ENCODE measurements at places on chromosomes 7 and 10.

DNA sequence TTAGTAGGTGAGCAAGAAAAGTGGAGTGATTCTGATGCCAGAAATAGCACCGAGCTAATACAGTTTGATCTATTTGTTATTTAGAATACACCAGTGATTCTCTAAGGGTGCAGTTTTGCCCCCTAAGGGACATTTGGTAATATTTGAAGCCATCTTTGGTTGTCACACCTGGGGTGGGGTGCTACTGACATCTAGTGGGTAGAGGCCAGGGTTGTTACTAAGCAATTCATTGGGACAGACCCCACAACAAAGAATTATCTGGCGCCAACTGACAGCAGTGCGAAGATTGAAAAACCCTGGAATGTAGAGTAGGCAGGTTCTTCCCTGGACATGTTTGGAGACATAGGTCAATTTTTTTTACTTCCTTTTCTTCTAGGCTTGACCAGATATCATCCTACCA is 14.6 kb downstream of the PALS2 start:
- DNase-seq: no peak

DNA sequence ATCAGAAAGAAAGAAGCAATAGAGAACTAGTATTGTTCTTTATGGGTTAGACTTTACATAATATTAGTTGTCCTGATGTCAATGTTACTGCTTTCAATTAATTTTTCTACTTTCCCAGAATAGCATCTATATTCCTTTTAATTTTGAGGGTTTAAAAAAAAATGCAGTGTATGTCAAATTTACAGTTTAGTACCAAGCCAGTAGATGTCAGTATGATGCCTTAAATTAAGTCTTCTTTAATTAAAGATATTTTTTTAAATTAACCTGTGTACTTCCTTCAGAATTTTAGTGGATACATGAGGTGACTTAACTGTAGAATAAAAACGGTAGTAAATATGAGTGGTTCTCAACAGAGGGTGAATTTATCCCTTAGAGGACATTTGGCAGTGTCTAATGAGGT is 35.2 kb upstream of the STOX1 start:
- DNase-seq: no peak

- no peak for DNase-seq
These were observed 42.9 kb upstream of the LRRC18 start for GRCh38 chr10:48982584-48982983.

GRCh38 chr7:45721686-45722598 is 147.8 kb downstream of the ADCY1 start:
- no peak for DNase-seq

GRCh38 chr10:50794490-50794889 is 54.8 kb downstream of the ASAH2B start:
- no peak for DNase-seq

DNA sequence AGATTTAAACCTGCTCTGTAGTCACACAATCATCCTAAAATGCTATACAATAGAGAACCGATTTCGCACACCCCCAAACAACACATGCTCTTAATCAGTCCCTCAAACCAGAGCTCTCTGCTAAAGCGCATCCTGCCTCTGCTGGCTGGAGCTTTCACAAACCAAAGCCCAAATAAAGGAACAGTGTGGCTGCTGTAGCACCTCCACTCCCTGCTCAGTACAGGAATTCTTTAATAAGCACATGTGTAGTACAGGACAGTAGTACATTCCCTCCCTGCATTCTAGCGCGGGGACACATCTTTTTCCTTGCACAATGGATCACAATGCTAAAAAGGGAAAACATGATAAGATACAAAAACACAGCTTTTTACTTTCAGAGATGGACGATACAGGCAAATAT is 684.6 kb downstream of the MAGI2 start:
- no peak for DNase-seq

DNA sequence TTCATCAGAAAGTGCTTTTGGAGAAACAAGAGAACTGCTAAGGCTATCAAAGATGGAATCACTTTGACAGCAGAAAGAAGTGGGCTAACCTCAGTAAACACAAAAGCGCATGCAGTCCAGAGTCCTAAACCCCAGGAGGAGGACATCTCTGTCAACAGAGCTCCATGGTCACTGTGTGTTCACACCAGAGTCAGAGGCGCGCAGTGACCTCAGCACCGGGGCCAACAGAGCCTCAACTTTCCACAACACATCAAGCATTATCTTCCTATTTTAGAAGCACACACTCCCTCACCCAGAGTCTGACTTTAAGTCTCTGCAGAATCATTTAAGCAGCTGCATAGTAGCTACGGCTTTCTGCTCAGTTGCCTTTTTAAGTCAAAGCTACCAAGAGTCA is 195.3 kb downstream of the DIP2C start:
- DNase-seq: no peak

GRCh38 chr10:73931767-73932619 is 21.1 kb downstream of the PLAU start:
- DNase-seq: no peak

DNA sequence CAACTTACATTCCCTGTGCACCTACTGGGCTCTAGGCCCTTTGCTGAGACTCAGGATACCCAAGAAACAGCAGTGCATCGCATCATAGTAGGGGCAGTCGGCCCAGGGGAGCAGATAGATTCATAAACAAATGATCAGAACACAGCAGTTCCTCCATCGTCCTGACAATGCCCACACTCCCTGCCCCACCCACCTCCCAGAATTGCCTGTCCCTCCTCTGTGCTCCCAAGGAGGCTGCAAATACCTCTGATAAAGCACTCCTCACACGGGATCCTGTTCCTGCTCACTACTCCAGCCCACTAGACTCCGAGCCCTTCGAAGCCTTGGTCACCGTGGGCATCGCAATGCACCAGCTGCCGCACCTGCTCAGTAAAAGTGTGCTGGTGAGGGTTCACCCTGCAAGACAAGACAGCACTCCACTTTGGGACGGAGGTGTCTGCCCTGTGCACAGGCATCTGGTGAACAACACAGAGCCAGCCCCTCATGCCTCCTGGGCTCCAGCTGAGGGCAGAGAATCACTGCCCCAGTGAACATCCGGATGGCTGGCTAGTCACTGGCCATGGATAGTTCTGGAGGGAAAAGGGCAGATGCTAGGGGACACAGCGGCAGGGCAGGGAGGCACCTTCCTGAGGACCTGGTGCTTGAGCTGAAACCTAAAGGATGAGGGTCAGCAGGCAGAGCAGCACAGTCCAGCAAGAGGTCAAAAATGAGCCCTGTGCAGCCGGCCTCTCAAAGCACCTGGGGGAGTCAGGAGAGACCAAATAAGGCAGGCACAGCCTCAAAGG is 60.7 kb downstream of the TNS3 start:
- no peak for DNase-seq

- peak; percentile 2 for DNase-seq
These were observed 113.6 kb upstream of the SEM1 start for GRCh38 chr7:96823274-96823673.

- DNase-seq: no peak
These were observed 214.6 kb upstream of the TMEM72 start for GRCh38 chr10:44696496-44696895.

DNA sequence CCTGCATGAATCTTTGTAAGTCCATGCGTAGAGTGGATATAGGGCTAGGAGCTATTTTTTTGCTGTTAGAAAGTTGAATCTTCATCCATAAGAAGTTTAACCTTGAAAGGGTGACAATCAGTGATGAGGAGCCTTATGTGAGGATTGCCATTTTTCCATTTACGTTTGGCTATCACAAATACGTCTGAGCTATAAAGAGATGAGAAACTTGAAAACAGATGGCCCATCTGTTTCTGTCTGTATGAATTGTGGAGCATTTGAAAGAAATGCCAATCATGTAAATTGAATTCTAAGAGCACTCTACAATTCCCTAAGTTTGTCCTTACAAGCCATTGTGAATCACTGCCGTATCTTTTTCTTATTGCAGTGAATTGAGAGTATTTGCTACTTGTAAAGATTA is 169.8 kb upstream of the TEX47 start:
- DNase-seq: no peak

DNA sequence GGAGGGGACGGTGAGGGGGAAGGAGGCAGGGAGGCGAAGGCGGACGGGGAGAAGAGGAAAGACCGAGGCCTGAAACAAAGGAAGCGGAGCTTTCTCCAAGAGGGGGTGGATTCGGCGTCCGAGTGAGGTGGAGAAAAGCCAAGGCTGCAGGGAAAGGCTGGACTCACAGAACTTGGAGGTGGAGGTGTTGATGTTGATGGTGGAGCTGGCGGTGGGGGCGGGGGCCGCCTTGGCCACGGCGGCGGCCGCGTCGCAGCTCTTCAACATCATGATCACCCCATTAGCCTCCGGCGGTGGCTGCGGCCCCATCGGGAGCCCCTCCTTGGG is 578 bp downstream of the CACUL1 start:
- DNase-seq: no peak

DNA sequence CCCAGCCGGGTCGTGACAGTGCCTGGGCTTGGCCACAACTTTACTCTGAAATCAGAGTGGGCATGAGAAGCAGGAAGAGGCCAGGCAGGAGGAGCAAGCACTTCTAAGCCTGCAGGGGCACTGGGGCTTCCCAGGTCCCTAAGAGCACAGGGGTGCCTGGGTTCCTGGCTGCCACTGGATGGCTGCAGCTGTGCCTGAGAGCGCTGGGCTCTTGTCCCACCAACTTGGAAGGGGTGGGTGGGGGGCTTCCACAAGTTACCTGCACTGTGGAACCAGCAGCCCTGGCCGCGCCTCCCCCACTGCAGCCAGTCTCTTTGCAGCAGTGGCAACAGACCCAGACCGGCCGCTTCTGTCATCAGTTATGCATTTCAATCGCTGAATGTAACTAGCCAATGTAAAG is 434.7 kb upstream of the GRM3 start:
- no peak for DNase-seq

GRCh38 chr10:33506391-33506790 is 171.9 kb upstream of the NRP1 start:
- no peak for DNase-seq

DNA sequence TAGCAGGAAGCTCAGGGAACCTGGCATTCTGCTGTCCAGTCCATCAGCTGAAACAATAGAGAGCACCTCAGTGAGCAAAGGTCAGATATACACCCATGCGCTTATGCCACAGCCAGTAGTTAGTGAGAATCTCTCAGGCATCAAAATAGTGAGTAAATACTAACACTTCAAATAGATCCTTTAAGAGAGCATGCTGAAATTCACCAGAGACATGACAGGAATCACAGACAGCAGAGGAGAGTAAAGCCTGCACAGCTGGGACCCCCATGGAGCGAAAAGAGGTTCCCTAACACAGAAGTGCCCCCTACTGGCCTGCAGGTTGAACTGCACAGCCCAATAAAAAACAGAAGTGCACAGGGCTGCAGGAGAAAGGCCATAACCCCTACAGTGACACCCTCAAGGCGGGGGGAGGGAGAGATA is 57.6 kb upstream of the ANTXRL start:
- no peak for DNase-seq

GRCh38 chr10:4941540-4942330 is 21.5 kb upstream of the AKR1C1 start:
- DNase-seq: no peak

GRCh38 chr7:26186364-26187311 is 13.9 kb downstream of the HNRNPA2B1 start:
- no peak for DNase-seq

- peak; percentile 8 for DNase-seq
These were observed 95.5 kb downstream of the PPP1R17 start for GRCh38 chr7:31782411-31782991.

DNA sequence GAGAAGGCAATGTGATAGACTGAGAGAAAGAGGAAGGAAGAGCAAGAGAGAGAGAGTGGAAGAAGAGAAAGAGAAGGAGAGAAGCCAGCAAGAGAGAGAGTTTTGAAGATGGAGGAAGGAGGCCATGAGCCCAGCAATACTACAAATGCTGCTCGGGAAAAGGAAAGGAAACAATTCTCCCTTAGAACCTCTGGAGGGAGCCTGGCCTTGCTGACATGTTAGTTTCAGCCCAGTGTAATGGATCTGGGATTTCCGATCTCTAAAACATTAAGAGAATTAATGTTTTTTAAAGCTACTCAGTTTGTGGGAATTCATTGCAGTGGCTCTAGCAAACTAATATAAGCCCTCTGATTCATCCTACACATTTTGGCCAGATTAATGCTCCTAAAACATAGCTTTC is 206.8 kb upstream of the MTPN start:
- DNase-seq: no peak

GRCh38 chr10:117539903-117540639 is 2.5 kb upstream of the EMX2 start:
- DNase-seq: no peak

GRCh38 chr7:157652161-157652953 is 315.6 kb downstream of the DNAJB6 start:
- DNase-seq: no peak

- DNase-seq: no peak
These were observed 152.0 kb upstream of the PCBD1 start for GRCh38 chr10:71040343-71040742.

- no peak for DNase-seq
These were observed 100.8 kb downstream of the RELN start for GRCh38 chr7:103888603-103889153.

DNA sequence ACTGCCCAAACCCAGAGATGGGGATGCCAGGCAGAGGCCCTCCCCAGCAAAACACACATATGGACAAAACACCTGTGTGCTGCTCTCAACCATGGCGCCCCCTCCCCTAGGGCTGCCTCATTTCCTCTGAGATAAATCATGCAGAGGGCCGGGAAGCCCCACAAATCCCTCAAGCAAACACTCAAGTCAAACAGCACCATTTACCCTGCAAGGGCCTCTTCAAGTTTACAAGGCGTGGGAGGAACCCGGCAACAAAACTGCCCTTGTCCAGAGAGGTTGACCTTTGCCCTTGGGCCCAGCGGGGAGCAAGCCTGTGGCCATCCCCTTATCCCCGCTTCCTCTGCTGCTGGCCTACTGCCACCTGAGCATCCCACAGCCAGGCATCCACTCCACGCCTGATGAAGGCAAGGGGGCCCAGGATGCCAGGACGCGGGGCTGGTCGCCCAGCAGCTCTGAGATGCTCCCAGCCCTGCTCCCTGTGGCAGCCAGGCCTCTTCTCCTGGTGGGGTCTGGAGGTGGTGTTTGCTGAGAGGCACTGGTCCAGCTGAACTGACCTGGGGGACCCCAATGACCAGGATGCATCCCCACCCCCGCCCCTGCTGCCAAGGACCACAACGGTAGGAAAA is 77.4 kb downstream of the DLG5 start:
- DNase-seq: no peak

- no peak for DNase-seq
These were observed 200.0 kb downstream of the POLR1F start for GRCh38 chr7:19508821-19509220.

GRCh38 chr7:14195871-14196270 is 206.4 kb upstream of the ETV1 start:
- DNase-seq: no peak

DNA sequence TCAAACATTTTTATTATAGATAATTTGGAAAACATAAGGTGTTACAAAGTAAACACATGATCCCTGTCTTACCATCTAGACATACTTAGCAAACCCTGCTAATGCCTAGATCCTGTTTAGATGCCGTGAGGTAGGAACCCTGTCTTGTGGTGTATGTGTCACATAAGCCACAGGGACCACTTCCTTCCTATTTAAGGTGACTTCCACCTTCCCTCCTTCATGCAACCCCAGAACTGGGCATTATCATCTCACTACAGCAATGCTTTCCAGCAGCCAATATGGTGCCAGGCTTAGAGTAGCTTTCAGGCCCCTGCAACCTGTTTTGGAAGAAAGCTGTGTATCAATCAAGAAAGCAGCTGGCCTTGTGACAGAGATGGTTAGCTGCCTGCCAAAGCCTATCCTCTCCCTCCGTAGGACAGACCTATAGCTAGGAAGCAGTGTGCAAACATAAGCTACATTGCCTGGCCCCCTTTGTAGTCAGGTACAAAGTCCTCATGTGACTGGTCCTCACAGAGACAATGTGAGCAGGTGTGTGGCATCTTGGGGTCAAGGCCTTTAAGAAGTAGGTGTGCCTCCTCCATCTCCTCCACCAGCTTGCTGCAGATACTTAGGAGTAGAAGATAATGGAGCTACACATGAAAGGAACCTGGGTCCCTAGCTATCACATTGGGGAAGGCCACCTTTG is 146.8 kb downstream of the SPAG6 start:
- DNase-seq: no peak

Measured in non-pigmented ciliary epithelial cell (primary cell).